ENCODE measurements at places on chromosomes 2 and 18.

DNA sequence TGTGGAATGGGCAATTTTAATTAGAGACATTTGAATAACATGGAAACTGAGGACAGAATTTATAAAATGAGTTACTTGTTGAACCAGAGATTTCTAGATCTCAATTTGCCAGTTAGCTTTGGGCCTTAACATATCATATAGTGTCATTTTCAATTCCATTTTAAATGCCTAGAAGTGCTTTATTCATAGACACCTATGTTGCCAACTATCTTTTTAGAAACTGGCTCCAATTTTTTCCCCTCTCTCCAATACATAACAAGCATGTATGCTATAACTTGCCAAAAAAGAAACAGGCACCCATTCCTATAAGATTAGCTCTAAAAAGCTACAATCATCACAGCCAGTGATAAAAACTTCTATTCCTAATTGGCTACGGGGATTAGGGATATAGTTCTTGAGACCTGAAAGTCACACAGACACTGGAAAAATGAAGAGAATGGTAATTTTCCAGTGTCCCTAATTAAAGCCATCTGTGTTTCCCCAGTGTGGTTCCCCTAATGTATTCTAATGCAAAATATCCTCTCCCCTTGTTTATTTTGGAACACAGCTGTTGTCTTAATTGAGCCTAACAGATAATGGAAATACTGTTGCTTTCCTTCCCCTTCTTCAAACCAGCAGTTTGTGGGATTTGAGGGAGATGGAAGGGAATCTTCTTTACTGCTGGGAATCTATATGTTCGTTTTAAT, 205.5 kb upstream of the FSHR start:
- DNase-seq, result no peak

DNA sequence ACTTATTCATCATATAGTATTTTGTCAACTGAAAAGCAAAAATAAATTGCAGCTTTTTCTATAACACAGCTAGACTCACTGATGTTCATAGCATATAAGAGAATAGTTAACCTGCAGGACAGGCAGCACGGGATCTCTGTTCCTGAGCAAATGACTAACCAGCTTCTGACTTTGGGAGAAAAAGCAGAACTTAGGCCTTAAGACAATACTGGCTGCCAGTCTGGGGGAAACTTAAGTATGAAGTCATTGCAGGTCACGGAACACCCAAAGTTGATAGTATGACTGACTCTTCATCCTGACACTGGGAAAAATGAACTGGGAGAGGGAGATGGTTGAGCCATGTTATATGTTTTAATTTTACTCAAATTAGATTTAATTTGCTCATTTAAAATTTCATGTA, 113.0 kb downstream of the DPP4 start:
- DNase-seq, result no peak

- DNase-seq, result no peak
Measured at GRCh38 chr2:99442837-99443236, 47.0 kb downstream of the REV1 start.

GRCh38 chr2:150051004-150051403, 436.5 kb downstream of the RND3 start:
- no peak for DNase-seq

DNA sequence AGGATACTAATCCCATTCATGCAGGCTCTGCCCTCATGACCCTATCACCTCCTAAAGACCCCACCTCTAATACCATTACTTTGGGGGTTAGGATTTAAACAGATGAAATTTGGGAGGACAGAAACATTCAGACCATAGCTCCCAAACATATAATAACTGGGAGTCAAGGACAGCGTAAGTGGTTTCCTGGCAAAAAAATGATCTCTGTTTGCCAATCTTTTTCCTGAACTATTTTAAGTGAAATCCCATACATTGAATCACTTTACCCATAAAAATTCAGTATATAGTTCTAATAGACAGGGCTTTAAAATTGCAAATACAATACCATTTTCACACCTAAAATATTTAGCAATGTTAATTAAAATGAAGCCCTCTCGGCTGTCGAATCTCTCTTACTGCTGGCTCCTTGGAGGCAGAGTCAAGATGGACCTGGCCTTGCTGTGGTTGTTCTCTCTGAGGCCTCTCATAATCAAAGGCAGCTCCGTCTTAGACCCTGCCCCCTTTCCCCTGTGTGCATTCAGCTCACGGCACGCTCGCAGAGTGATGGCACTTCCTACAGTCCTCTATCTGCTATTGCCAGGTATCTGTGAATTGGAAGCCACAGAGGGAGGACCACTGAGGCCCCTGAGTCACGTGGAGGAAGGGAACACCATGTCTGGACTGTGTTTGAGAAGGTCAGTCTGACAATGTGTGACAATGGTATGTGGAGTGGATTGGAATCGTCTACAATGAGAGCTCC, 132.3 kb downstream of the UXS1 start:
- DNase-seq, result no peak

- no peak for DNase-seq
Measured at GRCh38 chr2:188974164-188974563, at the start of gene COL3A1. TSS of gene COL3A1 (plus strand) at chr2:188974373. CDS start at chr2:188974490, 117 bp downstream.

DNA sequence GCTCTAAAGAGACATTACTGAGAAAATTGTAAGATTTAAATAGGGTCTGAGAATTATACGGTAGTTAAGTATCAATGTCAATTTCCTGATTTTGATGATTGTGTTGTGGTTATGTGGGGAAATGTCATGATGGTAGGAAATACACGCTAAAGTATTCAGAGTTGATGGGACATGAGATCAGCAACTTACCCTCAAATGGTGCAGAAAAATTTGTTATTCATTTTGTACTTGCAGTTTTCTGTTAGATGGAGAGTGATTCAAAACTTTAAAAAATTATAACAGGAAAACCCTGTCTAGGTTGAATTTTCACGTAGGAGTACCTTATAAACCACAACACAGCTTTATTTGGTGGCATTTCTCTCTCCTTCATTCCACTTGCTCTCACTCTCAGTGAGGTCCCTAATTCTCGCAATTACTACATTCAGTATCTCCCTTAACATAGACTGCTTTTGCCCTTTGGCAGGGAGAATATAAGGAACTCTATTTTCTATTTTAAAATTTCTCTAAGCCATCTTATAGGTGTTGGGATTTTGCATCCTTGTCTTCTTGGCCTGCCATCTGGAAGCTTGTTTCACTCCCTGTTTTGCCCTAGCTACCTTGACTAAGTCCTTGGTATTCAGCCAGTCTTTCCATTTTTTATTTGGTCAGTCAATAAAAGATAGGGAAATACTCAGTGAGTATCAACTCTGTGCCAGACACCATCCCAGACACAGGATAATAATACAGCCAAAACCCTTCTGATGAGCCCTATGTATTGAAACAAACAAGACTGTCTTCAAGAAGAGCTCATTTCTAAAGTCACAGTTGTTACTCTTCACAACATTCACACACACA, 550.6 kb upstream of the ACVR2A start:
- no peak for DNase-seq

DNA sequence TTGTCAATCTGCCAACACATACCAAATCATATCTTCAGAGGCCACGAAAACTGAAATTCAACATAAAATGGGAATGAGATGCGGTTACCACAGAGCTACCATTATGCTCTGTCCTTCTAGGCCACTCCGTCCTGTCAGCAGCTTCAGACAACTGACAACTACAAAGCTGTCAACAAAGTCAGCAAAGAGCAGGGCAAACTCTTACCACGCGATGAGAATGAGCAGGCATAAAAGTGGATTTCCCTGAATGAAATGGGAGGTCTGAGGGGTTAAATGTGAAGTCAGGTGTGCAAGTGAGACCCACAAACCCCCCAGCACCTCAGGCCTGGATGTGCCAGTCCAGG, 130.1 kb downstream of the LNPK start:
- DNase-seq, result no peak

- DNase-seq, result no peak
Measured at GRCh38 chr2:151191001-151191400, 70.7 kb downstream of the RBM43 start.

- DNase-seq, result no peak
Measured at GRCh38 chr18:58407263-58407648, 221.6 kb downstream of the ALPK2 start.

DNA sequence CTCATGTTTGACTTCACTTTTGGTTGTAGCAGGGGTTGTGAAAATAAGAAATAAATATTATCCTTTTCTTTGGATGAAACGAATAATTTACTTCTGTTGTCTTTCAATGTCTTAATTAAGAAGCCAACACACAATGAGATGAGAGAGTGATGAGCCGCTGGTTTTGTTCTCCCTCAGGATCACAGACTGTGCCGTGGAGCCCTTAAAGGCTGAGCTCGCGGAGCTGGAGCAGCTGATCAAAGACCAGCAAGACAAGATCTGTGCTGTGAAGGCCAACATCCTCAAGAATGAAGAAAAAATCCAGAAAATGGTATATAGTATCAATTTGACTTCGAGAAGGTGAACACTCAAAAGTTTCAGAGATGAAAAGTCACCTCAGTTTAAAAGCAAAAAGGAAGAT, 28.1 kb upstream of the ASB1 start:
- DNase-seq, result no peak

- no peak for DNase-seq
Measured at GRCh38 chr2:105368759-105369408, 30.0 kb downstream of the FHL2 start.

GRCh38 chr18:58349650-58350049, 279.2 kb downstream of the ALPK2 start:
- no peak for DNase-seq

DNA sequence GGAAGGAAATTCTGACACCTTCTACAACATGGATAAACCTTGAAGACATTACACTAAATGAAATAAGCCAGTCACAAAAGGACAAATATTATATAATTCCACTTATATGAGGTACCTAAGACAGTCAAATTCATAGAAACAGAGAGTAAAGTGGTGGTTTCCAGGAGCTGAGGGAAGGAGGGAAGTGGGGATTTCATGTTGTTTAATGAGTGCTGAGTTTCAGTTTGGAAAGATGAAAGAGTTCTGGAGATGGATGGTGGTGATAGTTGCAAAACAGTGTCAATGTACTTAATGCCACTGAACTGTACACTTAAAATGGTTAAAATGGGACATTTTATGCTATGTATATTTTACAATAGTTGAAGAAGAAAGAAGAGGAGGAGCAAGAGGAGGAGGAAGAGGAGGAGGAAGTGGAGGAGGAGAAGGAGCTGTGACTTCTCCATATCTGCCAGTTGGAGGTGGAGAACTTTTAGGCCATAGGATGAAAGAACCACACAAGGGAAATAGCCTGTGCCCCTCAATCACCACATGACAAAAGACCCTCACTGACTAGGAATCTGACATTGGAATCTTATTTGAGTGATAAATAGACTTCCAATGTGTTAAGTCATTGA, 55.3 kb upstream of the LGALSL start:
- DNase-seq, result no peak

DNA sequence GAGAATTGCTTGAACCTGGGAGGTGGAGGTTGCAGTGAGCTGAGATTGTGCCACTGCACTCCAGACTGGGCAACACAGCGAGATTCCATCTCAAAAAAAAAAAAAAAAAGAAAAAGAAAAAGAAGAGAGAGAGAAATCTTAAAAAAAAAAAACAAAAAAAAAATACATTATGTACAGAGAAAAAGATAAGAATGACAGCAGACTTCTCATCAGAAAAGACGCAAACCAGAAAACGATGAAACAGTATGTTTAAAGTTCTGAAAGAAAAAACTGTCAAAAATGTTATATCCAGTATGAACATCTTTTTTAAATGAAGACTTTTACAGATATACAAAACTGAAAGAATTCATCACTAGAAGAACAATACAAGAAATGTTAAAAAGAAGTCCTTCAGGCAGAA, 60.4 kb downstream of the LNPK start:
- DNase-seq, result no peak

- no peak for DNase-seq
Measured at GRCh38 chr2:188318161-188318749, 26.6 kb downstream of the GULP1 start.

DNA sequence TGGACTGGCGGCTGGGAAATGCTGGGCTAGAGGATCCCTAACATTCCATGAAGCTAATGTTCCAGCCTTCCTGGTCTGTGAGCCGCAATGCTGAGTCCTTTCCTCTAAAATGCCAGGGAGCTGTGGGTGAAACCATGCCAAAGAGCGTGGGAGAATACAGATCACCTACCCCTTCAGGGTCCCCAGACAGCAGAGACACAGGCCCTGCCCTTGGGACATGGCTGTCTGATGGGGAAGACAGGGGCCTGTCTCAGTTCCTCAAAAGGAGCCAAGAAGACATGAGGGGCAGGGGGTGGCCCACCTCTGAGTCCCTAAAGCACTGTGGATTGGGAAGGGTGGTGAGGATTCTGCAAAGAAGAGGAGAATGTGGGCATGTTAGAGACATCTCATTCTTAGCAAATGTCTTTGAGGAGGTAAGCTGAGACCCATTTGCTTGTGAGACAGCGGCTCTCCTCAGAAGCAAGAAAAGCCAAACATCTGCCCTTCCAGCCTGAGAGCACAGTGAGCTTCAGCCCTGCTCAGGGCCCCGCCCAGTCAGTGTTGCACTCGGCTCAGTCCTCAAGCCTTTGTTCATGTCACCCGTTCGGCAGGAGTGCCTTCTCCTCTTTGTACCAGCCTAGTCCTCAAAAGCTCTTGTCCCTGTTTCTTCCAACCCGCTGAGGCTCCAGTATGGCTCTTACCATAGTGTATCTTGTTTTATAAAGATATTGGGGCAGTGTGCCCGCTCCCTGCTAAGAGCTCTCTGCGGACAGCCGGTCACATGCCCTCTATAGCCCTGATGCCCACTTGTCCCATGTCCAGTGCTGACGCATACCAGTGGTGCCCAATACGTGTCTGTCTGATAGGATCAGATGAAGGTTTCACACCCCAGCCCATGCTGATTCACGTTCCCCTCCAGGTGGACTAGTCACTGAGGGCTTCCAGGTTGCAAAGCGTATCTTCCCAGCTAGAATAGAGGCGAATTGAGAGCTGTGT, 286.2 kb downstream of the CYP26B1 start:
- no peak for DNase-seq

DNA sequence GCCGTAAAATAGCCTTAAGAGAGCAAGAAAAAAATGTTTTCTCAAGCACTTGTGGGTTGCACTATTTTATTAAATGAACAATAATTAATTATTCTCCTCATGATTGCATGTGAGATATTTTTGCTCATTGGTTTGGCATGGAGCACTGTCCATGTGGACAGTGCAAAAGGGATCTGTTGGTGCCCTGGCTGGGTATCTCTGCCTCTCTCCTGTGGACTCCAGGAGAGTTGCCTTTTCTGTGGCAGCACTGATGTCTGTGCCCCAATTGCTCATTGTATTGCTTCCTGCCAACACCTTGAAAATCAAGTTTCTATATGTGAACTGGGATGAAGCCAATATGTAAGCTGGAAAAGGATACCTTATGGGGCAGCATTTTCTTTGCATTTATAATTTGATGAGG, 131.7 kb downstream of the SETBP1 start:
- no peak for DNase-seq

- DNase-seq, result no peak
Measured at GRCh38 chr2:28103611-28104010, 213.1 kb downstream of the BABAM2 start.

DNA sequence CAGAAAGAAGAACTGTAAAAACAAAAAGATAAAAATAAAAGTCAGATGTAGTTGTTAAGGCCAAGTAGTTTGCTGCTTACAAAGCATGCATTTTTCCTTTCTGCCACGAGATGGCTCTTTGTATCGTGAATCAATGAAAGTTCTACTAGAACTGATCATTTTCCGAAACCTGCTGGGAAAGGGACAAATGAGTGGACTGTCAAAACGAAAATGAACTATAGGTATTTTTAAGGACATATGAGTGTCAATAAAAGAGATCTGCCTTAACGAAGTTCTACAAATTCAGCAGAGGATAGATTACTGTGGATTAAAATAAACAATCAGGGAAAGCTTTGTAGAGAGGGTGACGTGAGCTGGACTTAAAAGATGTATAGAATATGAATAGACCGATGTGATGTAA, 15.0 kb upstream of the ELOA2 start:
- no peak for DNase-seq

All from stimulated activated CD8-positive, alpha-beta memory T cell treated with anti-CD3 and anti-CD28 coated beads, Interleukin-7, amount 100 ng/mL, for 1 hour (primary cell).